ENCODE measurements at places on chromosomes 7 and 10.
A peak's percentile ranks its signal among the peaks of the same experiment; 100 is the strongest.

GRCh38 chr10:110226543-110226925 lies 19.1 kb downstream of the MXI1 start:
- peak; percentile 40 for DNase-seq

DNA sequence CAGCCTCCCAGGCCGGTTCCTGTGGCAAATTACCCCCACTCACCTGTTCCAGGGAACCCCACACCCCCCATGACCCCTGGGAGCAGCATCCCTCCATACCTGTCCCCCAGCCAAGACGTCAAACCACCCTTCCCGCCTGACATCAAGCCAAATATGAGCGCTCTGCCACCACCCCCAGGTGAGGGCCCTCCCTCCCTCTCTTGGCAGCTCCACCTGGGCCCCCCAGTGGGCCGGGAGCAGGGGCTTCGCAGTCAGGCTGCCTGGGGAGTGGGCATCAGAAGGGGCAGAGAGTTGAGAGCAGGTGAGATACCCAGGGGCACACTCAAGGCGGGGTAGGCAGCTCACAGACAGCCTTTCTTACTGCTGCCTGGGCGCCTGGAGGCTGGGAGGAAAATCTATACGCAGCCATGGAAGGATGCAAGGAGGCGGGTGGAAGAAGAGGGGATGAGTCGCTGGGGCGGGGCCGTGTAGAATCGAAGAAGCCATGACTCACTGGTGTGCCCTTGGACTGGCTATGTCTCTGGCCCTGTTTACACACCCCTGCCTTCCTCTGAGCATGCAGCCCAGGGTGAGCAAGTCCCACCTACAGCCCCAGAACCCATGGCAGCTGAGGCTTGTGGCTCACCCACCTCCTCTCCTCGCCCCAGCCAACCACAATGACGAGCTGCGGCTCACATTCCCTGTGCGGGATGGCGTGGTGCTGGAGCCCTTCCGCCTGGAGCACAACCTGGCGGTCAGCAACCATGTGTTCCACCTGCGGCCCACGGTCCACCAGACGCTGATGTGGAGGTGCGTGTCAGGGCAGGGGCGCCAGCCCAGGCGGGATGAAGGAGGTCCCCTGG lies 48.6 kb upstream of the PPIF start:
- no peak for DNase-seq

GRCh38 chr7:78634093-78634492 lies 819.4 kb downstream of the MAGI2 start:
- DNase-seq: no peak

DNA sequence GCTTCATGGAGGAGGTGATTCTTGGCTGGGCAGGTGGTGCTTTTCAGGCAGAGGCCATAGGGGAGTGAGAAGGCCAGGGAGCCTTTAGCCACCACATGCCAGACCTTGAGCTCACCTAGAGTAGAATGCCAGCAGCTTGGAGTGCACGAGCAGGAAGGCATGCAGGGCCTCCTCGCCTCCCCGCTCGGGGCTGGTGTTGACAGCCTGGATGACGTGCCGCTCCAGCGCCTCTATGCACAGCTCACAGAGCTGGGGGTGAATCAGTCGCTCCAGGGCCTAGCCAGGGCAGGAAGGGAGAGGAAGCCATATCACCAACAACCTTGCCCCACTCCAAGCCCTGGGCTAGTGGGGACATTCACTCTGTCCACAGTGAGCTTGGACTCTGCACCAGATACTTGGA lies 15.7 kb downstream of the HPS1 start:
- no peak for DNase-seq

- DNase-seq: no peak
Observed at GRCh38 chr10:42652858-42653257, 14.5 kb upstream of the ZNF33B start.

DNA sequence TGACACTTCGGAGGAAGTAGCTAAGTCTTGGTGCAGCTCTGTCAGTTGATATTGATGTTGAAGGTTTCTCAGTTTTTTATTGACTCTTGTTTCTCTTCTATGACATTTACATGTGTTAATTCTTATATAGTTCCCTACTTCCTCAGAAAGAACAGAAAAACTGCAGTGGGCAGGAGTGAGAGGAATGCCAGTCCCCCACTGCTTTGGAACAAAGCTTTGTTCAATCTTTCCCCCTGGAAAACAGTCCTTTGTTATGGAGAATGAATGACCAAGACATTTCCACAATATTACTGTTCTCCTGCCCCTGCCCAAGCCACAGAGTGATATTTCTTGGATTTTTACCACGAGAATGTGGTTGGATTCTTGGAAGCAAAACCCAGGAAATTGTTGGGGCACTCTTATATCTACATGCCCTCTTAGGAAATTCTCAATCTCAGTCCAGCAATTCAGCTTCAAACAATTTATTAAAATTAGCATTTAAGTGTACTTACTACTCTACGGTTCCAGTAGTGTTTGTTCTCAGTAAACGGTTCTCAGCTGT lies 258.0 kb upstream of the KCND2 start:
- no peak for DNase-seq

GRCh38 chr7:135327458-135327857 lies 93.8 kb downstream of the STRA8 start:
- DNase-seq: no peak

- no peak for DNase-seq
Observed at GRCh38 chr10:58894929-58895328, 281.5 kb upstream of the PHYHIPL start.

DNA sequence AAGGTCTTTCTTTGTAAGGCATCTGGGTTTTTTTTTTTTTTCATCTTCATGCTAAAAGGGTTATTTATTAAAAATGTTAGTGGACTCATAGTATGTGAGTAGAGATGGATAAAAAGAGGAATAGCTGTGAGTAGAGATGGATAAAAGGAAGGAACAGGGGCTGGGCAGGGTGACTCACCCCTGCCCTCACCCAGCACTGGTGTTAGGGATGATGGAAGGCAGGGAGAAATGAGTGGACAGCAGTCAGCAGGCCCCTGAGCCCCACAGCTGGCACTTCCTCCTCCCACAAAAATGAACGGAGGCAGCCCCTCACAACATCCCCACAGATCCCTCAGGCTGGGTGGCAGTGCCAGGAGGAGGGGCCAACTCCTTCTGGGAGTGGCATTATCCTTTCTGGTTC lies 39.3 kb downstream of the ANTXRL start:
- no peak for DNase-seq

GRCh38 chr7:12716722-12717121 lies 29.3 kb downstream of the ARL4A start:
- DNase-seq: no peak

DNA sequence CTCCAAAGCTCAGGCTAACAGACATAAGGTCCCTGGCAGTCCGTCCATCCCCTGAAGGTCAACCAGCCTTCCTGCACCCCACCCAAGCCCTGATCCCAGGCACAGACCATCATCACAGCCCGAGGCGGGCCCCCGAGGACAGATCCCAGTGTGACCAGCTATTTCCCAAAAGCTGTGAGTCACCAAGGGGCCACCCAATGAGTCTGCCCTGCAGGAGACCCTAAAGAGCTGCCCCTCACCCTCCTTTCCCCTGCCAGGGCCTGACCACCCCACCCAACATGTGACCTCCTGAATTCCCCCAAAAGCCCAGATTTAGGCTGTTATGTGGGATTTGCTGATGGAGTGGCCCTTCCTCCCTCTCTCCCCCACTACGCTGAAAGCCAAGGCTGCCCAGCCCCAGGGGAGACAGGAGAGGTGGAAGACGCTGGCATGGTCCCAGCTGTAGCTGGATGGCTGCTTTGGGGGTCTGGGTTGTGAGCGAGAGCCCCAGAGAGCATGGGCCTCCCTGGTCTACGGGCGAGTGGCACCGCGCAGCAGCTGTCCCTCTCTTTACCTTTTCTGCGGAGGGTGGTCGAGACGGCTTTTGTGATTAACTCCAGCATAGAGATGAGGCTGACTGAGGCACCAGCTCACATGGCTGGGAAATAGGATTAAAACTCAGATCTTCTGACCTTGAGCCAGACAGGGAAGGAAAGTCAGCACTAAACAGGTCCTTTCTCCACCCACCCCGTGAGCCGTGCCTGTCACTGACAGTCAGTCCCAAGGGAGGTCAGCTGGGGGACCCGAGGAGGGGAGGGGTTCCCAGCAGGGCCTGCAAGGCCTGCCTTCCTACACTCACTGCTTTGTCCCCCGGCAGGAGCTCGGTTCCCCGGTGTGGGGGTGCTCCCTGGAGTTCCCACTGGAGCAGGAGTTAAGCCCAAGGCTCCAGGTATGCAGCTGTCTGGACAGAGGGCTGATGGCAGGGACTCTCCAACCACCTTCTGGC lies 16.7 kb downstream of the ELN start:
- no peak for DNase-seq

- DNase-seq: peak; percentile 51
Observed at GRCh38 chr7:76262683-76263402, 39.6 kb upstream of the HSPB1 start.

DNA sequence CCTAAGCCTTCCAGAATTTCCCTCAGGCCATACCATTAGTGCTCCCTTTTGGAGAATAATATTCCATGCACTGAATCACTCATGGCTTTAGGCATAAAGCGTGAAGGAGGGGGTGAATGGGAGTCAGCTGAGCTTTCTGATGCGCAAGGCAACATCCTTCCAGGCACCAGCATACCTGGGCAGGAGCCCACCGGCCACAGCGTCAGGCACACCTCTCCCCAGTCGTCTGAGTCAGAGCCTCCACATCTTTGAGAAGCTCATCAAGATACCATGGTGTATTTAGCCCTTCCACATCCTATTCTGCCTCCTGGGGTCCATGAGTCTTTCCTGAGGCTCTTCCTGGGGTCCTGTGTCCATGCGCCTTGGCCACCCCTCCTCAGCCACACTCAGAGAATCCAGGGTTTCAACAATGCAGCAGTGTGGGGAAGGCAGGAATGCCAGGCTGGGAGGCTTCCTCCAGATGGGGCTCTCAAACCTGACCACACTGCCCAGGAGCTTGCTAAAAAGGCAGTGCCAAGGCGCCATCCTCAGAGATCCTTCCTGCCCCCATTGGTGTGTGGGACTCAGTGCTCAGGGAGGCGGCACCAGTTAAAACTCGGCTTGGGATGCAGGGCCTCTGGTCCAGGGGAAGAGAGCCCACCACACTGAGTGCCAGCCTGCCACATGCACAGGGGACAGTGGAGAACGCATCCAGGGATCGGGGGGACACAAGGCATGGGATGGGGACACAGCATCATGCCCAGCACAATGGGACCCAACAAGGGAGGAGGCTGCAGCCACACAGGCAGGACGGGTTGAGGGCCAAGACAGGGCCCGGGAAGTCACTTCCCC lies 31.6 kb downstream of the RASGEF1A start:
- no peak for DNase-seq

- DNase-seq: no peak
Observed at GRCh38 chr10:101238732-101239105, 9.5 kb upstream of the LBX1 start.

DNA sequence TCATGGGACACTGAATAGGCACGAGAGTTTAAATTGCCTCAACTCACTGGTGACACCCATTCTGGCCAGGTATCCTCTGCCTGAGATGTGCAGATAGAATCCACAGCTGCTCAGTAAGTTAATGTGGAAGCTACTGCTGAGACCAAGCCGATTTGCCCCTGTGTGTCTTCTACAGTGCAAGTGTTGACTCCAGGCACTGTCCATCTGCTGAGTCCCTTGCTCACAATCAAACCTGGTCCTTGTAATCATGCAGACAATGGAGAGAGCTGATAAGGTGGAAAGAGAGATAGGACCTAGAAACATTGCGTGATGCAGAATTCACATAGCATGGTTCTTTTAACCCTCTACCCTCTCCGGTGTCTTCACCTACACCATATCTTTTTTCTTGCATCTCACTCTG lies 101.4 kb downstream of the ITGB8 start:
- DNase-seq: no peak

DNA sequence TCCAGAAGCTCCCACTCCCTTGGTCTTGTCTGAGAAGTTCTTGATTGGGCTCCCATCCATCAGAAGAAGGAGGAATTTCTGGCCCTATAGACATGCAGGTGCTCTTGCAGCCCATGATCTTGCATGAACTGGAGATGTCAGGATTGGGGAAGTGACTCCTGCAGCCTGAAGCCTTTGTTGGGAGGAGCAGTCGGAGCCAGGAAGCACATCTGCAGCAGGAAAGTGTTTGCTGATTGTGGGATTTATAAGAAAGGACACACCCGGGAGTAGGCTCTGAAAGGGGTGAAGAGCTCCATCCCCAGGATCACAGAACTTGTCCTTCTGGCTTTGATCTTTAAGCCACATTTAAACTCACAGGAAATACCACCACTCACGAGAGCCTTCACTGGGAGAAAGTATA lies 185.2 kb downstream of the DYNC1I1 start:
- DNase-seq: no peak

DNA sequence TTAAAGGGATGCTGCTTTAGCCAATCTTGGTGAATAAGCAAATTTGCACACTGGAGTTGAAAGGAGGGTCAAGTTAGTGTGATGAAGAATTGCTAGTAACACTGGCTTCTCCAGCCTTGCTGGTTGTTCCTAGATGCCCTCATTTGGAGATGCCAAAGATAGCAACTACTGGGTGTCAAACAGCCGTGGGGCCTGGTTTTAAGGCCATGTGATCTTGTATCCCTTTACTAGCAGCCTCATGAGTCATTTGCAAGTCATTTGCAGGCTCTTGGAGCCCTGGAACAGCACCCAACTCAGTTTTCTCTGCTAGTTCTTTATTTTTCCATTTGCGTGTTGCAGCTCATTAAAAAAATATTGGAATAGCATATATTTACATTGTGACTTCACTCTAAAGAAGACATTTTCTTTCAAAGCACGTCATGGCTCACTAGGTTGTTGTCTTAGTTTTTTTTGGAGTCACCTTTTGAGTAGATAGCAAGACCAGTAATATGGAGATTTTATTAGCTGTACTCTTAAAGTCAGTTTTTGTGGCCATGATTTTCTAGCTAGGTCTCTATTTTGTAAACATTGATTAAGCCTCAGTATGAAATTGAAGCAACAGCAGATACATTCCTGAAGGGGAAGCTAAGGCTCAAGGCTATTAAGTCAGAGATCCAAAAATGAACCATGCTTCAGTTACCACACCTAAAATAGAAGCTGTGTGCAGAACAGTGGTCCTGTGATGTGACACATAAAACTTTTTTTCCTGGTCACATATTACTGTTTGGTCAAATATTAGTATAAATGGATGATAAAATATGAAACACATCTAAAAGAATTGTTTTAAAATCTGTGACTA lies 1.3 kb downstream of the LSMEM1 start:
- no peak for DNase-seq

Measured in KG1 (cell line).